T-helper 1 cell (primary cell): ENCODE measurements at places on chromosomes 13 and 19.

DNA sequence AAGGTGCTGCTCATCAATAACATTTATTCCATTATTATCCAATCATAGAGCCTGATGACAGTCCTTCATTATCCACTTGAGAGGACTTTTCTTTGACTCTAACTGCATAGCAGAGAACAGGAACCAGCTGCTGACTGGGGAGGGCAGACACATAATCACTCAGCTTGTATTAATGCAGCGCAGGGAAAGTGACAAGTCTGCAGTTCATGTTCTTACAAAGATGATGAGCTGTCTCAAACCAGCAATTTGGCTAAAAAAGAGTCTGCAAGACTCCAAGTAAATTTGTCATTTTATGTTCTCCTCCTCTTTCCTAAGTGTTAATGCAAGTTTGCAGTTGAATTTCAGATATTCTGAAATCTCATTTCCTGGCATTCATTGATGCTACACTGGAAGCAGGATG is 40.0 kb upstream of the CBY2 start:
- DNase-seq: no peak

DNA sequence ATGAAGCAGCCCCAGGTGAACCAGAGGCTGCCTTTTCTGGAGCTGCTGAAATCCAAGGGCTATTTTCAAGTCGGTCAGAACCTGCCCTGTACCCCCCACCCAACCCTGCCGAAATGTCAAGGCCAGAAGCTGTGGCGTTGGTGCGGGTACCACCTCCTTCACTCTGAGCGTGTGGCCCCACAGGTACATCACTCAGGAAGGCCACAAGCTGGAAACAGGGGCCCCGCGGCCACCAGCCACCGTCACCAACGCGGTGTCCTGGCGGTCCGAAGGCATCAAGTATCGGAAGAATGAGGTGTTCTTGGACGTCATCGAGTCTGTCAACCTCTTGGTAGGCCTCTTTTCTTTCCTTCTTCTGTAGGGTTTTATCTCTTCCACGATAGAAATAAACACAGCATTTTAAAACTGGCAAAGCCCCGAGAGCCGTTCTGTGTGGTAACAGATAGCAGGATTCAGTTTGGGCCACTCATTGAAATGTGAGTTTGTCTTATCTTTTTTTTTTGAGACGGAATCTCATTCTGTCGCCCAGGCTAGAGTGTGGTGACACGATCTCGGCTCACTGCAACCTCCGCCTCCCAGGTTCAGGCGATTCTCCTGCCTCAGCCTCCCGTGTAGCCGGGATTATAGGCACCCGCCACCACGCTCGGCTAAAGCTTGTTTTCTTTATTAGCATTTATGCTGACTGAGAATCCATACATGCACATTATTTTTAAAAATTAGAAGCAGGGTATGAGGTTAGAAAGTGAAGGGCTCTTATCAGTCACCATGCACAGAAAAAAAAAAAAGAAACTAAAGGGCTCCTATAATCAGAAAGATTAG is 11.3 kb downstream of the AP1M1 start:
- DNase-seq: no peak

GRCh38 chr19:19157808-19158207 is 12.3 kb downstream of the MEF2B start:
- no peak for DNase-seq

GRCh38 chr13:42354241-42355091 is 82.5 kb downstream of the AKAP11 start:
- no peak for DNase-seq

GRCh38 chr19:15576526-15577156 is 38.4 kb upstream of the CYP4F8 start:
- DNase-seq: no peak
